ENCODE measurements at places on chromosomes 12 and 14.
A peak's percentile ranks its signal among the peaks of the same experiment; 100 is the strongest.

DNA sequence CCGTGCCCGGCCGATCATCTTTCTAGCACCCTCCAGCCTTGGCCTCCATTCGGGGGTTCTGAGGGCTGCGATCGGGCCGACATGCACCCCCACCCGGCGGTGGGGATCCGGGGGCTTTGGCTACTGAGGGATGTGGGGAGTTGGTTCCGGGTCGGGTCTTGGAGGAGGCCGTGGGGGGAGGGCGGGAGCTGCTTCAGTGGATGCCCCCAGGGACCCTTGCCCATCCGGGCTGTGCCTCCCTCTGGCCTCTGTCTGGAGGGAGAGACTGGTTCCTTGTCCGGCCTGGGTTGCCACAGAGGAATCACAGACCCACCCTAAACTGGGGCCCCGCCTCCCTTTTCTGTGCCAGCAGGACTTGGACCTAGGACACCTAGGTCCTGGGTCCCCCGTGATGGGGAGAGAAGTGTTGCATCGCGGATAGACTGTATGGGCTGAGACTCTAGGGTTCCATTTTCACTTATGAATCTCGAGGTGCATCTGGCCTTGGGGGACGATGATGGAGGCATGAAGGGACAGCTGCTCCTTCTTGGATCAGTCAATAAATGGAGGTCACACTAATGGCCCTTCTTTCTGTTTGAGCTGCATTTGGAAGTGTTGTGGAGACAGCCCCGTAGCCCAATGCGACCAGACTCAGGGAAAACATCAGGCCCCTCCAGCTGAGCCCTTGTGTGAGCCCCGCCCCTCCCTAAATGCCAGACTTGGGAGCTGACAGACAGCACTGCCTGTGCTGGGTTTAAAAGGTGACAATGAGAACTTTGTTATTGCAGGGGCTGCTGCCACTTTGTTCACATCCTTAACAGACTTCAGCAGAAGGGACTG lies 577 bp downstream of the DTX3 start:
- no peak for DNase-seq

DNA sequence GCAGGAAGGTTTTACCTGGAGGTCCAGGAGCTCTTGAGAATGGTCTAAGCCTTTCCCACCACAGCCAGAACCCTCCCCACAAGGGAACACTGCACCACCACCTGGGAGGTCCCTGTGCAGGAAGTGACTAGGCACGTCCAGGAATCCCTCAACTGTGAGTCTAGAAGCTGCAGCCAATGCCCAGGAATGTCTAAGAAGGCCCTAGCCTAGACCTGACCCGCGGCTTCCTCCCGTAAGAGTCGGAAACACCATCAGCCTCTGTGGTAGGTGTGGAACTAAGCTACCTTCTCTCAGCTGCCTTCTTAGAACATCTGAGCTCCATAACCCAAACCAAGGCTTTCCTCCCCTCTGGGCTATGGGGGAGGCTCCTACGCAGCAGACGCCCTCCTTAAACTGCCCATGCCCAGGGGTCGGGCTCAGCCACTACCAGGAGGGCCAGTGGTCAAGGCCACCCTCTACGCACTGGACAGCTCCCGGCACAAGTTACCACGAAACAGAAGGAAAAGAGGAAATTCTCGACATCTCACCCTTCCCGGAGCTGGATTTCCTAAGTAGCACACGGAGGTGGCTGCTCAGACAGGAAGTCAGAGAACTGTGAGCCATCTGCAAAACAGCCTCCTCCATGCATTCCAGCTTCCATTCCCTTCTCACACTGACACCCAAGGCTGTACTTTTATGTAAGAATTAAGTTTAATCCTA lies 25.5 kb downstream of the ZFYVE21 start:
- peak; percentile 41 for DNase-seq

GRCh38 chr12:121917950-121918678 lies at the start of gene CFAP251:
Gene CFAP251 (plus strand): TSS chr12:121918592. CDS start chr12:121921306, 2,714 bp downstream.
- peak; percentile 96 for DNase-seq

DNA sequence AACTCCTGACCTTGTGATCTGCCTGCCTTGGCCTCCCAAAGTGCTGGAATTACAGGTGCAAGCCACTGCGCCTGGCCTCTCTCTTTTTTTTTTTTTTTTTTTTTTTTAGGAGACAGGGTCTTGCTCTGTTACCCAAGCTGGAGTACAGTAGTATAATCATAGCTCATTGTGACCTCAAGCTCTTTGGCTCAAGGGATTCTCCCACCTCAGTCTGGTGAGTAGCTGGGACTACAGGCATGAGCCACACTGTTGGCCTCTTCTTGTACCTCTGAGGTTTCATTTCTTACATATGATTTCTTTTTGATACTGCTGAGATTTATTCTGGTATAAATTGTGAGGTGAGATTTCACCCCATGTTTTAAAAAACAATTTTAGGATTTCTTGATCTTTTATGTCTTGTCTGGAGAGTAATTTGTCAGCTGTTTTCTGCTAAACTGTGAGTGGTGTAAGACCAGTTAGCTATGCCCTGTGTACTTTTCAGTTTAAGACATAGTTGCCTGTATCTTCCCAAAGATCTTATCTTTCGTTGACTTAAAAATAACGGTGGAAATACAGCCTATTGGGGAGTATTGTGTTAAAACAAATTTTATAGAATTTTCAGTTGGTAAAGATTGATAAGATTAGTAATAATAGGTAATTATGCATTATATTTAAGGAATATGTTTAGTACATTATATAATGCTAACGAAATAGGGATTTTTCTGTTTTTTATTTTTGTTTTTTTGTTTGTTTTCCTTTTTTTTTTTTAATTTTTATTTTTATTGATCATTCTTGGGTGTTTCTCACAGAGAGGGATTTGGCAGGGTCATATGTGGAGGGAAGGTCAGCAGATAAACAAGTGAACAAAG lies 31.7 kb downstream of the WDR20 start:
- no peak for DNase-seq

- no peak for DNase-seq
These were observed 68.7 kb downstream of the ARF6 start for GRCh38 chr14:49961270-49962222.

DNA sequence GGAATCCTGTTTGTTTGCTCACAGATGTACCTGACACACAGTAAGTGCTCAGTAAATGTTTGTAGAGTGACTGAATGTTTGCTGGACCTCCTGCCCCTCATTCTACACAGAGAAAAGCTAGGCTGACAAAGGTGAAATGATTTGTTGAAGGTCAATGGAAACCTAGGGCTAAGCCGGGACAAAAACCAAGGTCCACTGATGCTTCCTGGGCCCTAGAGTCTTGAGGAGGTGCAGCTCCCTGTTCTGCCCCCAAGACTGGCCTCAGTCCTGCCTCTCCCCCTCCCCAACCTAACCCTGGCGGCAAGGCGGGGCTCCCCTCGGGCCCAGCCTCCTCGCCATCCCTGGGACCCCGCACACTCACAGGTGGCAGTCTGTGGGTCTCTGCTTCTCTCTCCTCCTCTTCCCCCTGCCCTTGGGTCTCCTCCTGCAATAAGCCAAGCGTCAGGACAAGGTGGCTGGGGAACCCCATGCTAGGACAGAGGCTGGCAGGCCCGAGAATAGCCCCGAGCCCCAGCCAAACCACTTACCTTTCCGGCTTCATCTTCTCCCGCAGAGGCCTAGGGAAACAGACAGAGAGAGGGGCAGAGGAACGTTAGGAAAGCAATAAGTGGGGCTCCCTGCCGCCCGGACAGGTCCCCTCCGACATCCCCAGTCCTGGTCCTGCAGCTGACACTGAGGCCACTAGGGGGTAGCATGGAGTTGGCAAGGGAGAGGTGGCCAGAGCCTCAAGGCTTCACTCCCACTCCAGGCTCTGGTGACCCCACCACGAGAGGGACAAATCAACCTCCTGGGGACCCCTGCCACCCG lies 9.3 kb downstream of the PGF start:
- peak; percentile 90 for DNase-seq

DNA sequence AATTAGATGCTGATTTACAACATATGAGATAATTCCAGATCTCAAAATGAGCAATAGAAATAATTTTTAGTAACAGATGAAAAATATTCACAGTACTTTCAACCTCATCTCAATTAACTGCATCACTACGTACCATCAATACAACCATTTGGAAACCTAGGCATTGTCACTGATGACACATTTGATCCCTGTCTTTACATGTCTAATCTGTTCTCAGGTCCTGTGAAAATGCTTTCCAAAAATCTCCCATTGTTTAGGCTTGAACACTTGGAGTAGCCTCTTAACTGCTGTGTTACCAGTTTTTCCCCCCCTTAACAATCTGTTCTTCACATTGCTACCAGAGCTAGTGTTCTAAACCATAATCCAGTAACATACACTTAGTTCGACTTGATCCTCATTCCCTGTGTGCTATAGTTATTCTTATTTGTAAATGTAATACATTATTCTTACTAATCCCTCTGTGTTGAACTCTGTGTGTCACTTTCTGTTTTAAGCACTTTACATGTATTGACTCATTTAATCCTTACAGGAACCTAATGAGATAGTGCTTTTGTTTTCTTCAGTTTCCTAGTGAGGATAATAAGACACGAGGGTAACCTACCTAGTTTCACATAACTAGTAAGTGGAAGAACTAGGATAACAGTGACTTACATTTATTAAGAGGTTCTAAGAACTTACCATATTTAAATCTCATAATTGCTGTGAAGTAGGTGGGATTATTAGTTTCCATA lies 41.7 kb downstream of the LARP4 start:
- no peak for DNase-seq

GRCh38 chr14:99506276-99506675 lies 25.1 kb downstream of the CCNK start:
- DNase-seq, result no peak

DNA sequence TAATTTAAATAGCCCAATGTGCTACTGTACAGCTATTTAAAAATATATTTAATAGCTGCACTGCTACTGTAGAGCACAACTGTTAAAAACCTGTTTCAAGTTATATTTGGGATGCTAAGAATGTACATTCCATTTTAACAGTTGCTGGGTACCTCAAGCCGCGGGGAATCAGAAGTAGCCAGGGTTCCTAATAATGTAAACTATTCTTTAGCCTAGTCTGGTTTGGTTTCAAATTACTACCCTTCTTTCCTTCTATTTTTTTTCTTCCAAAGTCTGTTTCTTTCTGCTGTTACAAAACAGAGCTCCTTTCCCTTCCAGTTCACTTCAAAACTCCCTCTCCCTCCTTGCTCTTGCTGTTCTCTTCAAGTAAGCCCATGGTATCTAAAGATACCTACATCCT lies 21.3 kb downstream of the SCAF11 start:
- DNase-seq, result no peak

- DNase-seq, result no peak
These were observed 21.7 kb downstream of the PTPN21 start for GRCh38 chr14:88533064-88533602.

DNA sequence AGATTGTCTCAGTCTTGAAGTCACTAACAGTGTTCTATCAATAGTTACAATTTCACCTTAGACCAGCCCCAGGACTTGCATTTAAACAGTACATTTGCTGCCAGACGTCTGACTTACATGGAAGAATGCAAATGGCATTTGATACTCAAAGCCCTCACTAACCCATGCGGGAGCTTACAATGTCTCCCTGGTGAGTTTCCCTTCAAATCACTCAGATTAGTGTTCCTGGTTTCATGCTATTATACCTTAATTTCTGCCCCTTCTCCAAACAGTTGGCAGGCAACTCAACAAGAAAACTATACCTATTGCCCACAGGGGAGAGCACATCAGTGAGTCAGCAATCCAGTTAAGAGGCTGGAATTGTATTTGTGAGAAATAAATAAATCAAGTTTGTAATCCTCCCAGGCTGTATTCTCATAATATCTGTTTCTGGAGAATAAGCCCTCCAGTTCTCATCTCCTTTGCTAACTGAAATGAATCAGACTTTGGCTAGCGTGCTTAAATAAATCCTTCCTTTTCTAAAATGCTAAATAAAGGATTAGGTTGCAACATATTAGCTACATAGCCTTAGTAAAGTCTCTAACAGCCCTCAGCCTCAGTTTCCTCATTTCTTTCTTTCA lies 23.7 kb downstream of the GSTZ1 start:
- peak; percentile 16 for DNase-seq

GRCh38 chr12:11798856-11799501 lies 149.5 kb downstream of the ETV6 start:
- no peak for DNase-seq

DNA sequence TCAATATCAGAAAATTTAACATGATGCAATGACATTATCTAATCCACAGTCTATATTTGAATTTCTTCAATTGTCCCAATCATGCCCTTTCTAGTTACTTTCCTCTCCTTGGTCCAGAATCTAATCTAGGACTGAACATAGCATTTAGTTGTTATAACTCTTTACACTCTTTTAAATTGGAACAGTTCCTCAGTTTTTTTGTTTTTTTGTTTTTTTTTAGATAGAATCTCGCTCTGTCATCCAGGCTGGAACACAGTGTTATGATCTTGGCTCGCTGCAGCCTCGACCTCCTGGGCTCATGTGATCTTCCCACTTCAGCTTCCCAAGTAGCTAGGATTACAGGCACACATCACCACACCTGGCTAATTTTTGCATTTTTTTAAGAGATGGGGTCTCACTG lies 63.1 kb downstream of the RERG start:
- DNase-seq, result no peak

GRCh38 chr14:65478596-65478995 lies 66.1 kb downstream of the FUT8 start:
- no peak for DNase-seq

DNA sequence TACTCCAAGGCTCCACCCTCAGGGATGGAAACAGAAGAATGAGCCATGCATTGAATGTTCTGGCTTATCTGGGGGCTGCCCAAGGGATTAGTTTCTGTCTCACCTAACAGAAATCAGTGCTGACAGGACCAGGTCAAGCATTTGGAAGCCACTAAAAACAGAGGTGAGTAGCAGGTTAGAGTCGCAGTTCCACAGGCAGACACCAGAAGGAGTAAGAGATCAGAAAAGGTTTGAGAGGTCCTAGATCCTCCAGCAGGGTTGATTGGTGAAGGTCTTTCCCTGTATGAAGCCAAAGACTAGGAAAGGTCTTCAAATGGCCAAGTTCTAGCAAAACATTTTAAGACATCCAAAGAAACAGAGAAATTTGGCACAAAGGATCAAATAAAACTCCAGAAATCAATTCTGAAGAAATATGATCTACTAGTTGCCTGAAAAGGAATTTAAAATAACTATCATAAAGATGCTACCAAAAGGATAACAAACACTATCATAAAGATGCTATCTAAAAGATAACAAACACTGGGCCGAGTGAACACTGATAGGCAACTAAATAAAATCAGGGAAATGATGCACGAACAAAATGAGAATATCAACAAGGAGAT lies 19.5 kb upstream of the TTC9 start:
- peak; percentile 54 for DNase-seq

DNA sequence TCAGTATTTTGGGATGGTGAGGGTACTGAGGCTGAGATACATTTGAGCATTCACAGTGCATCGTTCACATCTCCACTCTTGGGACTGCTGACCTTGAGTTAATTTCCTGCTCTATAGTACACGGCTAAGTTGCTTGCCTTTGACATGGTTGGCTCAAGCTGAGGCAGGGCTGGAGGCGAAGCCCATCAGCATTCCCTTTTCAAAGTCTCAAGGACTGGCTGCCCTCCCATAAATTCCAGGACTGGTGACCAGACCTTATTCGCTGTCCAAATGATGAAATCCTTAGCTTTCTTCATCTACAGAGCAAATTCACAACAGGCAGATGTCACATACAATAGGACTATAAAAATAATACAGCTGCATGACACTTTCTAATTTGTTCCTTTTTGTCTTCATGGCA lies 85.9 kb downstream of the SSPN start:
- no peak for DNase-seq

- DNase-seq, result no peak
These were observed 48.7 kb downstream of the SRGAP1 start for GRCh38 chr12:63893170-63893569.

- DNase-seq, result no peak
These were observed 176.1 kb downstream of the DAD1 start for GRCh38 chr14:22412926-22413411.

GRCh38 chr14:99188731-99189191 lies 83.2 kb downstream of the BCL11B start:
- DNase-seq, result no peak
